ENCODE measurements at places on chromosomes 7 and 10. TPM values are rescaled to one million over a fixed set of nuclear protein-coding genes. Genes with fewer than 3 reads are reported as not detected.

- peak; percentile 91 for DNase-seq
Observed at GRCh38 chr10:10911471-10911921, 106.2 kb upstream of the CELF2 start.

DNA sequence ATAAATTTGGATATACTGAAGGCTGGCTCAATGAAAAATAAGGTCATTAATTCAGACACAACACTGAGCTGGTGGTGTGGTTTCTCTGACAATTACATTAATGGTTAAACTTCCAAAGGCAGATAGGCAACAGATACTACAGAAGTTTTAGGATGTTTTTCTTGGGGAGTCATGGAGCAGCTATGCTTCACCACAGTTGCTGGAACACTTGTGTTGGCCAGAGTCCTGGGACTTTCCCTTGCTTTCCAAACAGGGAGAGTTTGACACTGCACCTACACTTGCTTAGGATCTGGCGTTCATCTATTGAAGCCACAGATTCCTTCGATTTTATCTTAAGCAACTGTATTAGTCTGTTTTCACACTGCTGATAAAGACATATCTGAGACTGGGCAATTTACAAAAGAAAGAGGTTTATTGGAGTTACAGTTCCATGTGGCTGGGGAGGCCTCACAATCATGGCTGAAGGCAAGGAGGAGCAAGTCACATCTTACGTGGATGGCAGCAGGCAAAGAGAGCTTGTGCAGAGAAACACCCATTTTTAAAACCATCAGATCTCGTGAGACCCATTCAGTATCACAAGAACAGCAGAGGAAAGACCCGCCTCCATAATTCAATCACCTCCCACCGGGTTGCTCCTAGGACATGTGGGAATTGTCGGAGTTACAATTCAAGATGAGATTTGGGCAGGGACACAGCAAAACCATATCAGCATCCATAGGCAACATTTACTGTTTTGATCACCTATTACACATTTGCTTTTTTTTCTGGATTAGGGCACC is 27.8 kb upstream of the TMEM178B start:
- DNase-seq = no peak

- no peak for DNase-seq
Observed at GRCh38 chr10:48568131-48568530, 36.7 kb downstream of the ARHGAP22 start.

- no peak for DNase-seq
Observed at GRCh38 chr7:123275036-123275753, 75.4 kb upstream of the SLC13A1 start.

GRCh38 chr10:128345353-128345752 is 219.1 kb upstream of the MKI67 start:
- no peak for DNase-seq

The MBL2 gene
- total RNA-seq = not detected
